ENCODE measurements at places on chromosomes 13 and 19.

GRCh38 chr13:39765801-39766463, 110.5 kb downstream of the COG6 start:
- DNase-seq: peak; percentile 96

DNA sequence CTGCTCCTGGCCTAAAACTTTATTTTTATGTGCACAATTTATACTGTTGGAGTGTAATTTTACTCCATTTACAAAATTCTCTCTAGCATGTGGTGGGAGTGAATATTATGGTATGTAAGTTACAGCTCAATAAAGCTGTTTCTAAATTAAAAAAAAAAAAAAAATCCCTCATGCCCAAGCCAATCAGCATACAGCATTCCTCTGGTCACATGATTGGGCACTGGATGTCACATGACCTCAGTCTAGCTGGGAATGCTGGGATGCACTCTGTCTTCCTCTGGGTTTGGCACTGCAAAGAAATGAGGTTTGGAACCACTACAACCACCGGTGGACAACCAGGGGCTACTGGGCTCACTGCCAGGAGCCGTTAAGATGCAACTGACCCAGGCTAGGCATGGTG, 67.6 kb downstream of the ZNF557 start:
- DNase-seq: peak; percentile 7

GRCh38 chr19:44557933-44558332, 28.5 kb upstream of the CEACAM20 start:
- DNase-seq: no peak

DNA sequence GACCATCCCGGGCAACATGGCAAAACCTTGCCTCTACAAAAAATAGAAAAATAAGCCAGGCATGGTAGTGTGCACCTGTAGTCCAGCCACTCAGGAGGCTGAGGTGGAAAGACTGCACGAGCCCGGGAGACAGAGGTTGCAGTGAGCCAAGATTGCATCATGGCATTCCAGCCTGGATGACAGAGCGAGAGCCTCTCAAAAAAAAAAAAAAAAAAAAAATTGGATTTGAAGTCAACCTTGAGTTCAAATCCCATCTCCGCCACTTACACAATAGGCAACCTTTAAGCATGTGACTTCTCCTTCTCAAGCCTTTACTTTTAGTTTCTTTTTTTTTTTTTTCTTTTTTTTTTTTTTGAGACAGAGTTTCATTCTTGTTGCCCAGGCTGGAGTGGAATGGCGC, 12.0 kb downstream of the KASH5 start:
- DNase-seq: no peak

- no peak for DNase-seq
These were observed 25.6 kb downstream of the CCDC8 start for GRCh38 chr19:46387713-46388130.

GRCh38 chr19:14167576-14168138, 31.3 kb upstream of the ASF1B start:
- DNase-seq: no peak

- peak; percentile 47 for DNase-seq
These were observed 28.5 kb downstream of the MEIS3 start for GRCh38 chr19:47390533-47391488.

GRCh38 chr13:111482806-111483620, 162.6 kb downstream of the TEX29 start:
- no peak for DNase-seq

DNA sequence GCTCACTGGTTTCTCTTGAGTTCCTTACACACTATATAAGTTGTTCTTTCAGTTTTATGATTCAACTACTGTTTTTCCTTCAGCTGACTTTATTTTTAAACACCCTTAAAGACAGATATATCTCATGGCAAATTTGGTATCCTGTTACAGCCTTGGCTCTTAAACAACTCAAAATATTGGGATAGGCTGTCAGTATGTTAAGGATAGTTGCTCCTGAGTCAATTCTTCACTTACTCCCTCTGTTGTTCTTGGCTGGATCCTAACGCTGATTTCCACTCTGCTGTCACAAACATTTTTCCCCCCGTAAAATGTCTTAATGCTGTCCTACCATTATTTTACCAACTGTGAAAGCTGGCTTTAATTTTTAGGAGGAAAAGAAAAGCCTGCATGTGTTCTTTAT, 1.2 kb downstream of the KCNRG start:
- DNase-seq: no peak

GRCh38 chr19:29083863-29084262, 129.1 kb downstream of the UQCRFS1 start:
- DNase-seq: no peak

- DNase-seq: peak; percentile 14
These were observed 88.2 kb downstream of the STK24 start for GRCh38 chr13:98488736-98489135.

- DNase-seq: no peak
These were observed 36.0 kb upstream of the NEK3 start for GRCh38 chr13:52195401-52195837.

DNA sequence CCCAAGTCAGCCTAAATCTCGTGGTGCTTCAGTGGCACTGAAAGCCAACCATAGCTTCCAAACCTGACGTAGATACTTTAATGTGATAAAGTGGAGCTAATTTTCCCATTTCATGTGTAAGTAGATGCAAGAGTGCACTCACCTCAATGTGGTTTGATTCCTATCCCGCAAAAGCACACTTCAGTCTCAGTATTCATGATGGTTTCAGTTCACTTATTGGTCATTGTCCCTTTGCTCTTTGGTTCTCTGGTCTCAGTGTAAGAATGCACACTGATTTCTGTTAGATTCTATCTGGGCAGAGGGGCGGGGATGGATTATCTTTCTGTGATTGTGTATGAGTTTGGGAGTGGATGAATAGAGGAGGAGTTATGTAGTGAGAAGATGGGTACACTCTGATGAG, 340.6 kb downstream of the KCNRG start:
- no peak for DNase-seq

GRCh38 chr13:110212529-110212928, 94.4 kb downstream of the COL4A1 start:
- DNase-seq: no peak

DNA sequence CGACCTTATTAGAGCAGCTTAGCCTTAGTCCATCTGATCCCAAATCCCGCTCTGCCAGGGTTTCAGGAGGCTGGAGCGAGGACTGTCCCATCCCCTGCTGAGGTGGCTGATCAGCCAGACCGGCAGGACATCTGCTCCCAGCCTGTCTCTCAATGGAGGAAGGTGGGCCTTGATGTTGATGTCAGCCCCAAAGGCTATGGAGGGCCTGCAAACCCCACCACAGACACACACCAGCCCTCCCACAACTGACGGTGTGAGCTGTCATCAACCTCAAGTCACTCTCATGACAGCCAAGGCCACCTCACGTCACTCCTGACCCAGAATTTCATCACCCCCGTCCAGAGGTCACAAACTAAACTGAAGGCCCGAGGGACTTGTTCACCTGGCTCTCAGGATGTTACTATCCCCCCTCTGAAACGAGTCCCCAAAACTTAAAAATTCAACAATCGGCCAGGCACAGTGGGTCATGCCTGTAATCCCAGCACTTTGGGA, 25.5 kb downstream of the RHPN2 start:
- no peak for DNase-seq

DNA sequence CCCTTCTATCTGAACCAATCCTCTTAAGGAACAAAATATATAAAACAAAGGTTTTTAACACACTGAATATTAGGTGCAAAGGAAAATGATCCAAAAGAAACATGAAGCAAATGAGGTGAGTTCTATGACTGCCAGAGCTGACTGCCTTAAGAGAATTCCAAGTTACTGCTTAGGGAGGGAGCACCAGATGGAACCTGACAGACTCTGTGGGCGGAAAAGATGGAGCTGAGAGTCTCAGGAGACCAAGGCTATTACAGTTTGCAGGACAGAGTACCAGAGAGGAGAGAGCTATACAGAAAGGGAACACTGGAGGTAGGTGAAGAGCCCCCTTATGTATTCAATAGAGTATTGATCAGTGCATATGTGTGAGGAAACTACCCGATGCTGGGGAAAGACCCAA, 87.2 kb downstream of the B3GLCT start:
- peak; percentile 74 for DNase-seq

DNA sequence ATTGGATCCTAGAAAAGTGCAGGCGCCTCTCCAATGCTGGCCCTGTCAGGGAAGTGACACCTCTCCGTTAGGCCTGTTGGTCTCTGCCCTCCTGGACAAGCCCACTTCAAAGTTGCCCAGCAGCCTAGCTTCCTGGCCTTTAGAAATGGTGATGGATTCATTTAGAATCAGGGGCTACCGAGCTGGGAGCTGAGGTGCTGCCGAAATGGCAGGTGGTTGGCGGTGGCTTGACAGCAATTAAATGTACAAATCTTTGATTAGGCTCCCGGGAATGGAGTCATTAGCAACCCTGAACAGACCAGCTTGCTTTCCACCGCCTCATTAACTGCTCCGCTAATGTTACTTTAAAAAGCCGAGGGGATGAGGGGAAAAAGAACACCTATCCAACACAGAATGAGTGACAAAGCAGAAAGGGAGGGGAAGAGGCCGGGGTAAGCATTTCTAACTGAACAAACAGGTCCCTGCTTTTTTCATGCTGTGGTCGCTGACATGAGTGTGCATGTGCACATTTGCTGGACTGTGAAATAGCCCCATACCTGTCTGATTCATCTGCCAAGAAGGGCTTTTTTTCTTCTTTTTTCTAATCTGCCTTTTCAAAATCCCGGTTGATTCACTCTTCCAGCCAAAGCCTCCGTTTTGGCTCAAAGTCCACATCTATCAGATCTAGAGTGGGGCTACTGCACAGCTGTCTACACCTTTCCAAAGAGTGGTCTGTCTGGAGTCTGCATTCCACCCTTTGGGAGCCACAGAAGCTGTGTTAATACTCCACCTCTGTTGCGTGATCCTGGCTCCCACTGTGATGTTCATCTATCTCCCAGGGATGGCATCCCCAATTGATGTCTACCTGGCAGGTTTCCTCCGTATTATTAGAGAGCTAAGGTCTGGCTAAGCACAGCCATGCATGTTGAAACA, 431.9 kb downstream of the COG6 start:
- DNase-seq: peak; percentile 93

GRCh38 chr13:49667773-49668172, 23.5 kb downstream of the EBPL start:
- DNase-seq: no peak

DNA sequence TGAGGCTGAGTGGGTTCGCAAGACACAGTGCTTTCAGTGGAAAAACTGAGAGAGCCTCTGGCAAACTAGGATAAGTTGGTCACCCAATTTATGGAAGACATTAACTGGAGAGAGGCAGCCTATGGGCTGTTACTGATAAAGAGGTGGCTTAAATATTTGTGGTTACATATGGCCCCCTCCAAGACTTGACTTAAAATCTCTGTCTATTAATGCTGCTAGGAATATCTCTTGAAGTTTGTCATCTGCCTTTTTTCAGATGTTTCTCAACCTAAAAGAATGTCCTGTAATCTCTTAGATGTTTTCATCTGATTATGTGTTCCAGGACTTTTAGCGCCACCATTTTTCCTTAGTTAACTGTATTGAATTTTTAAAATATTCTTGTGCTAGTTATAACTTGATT, 54.6 kb downstream of the NAA16 start:
- no peak for DNase-seq

DNA sequence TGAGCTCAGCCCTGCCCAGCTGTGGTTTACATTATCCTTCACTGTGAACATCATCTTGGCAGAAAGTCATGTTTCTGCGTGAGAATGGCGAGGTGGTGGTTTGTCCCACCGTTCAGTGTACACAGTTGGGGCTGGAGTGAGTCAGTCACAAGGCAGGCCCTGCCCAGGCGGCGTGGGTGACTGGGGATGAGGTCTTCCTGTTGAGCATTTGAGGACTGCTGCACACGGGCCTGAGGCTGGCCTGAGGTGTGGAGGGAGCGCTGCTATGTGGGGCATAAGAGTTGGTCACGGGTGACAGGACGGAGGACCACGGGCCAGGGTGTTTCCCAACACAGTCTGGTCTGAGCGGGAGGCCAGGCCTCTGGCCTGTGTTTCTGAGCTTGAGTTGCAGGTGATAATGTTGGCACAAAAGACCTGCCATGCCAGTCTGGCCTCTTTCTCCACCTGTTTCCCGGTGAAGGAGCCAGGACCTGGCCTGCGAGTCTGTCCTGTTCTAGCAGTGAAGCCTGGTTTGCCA, 13.4 kb upstream of the C19orf33 start:
- no peak for DNase-seq

DNA sequence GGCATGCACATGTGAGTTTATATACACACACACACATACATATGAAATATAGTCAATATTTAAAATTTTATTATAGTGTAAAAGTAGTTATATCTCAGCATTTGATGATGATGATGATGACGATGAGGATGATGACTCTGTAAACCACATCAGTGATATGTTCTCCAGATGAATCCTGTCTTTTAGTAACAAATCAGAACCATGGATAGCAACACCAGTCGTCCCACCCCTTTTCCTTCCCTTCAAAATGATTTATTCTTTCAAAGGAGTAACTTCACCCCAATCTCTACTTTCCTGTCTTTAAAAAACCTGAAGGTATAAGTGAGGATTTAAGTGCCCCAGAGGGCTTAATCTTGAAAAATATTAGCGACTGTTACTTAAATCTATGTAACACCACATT, 74.1 kb downstream of the DCLK1 start:
- DNase-seq: no peak

DNA sequence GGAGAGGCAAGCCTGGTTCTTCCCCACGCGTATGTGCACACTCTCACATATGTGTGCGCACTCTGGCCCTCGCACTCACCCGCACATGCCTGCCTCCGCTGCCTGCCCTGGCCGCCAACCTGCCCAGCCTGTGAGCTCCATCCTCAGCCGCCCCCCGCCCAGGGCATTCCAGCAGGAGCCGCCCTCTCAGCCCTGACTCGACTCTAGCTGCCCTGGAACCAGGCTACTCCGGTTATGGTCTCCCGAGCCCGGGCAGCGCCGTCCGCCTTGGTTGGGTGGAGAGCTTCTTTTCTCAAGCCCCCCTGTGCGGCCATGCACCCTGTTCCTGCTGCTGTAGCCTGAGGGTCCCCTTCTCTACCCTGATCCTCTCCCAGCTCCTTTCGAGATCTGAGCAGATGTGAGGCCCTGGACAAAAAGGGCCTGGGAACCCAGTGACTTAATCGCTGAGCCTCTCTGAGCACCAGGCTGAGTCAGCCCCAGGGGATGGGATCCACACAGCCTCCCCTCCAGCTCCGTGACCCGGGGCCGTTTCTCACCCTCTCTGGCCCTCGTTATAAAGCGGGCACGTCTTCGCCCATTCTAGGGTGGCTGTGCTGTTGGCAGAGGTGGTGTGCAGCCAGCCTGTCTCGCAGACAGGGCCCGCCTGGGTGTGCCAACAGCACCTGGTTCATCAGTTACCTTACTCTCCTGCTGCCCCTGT, 191.5 kb downstream of the TEX29 start:
- no peak for DNase-seq

- no peak for DNase-seq
These were observed 29.6 kb upstream of the CEACAM21 start for GRCh38 chr19:41546386-41546789.

- DNase-seq: no peak
These were observed 331.5 kb upstream of the ARGLU1 start for GRCh38 chr13:106899442-106899841.

DNA sequence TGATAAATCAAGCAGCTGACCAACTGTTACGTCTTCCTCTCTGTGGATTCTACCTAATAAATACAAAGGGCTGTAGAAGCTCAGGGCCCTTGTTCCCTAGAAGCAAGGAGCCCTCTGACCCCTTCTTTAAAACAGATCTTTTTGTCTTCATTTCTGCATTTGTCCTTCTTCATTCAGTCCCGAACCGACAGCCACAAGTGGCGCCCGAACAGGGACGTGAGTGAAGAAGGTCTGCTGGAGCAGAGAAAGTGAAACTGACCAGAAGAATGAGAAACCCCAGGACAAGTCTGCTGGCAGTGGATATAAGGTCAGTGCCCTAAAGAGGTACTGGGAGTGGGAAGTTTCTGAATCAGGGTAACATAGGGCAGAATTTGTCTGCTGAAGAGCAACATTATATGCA, 13.1 kb downstream of the ZNF773 start:
- no peak for DNase-seq
